Umbilical cord (tissue), 2 donors: ENCODE measurements at places on chromosomes 7 and 10. TPM values are rescaled to one million over a fixed set of nuclear protein-coding genes. Genes with fewer than 3 reads are reported as not detected.

PNLIPRP1 gene
- 2.9 TPM for total RNA-seq

ZNF487 gene
- total RNA-seq, result 24.8 TPM

PSAP gene
- 417 TPM for total RNA-seq

TLX1 gene
- total RNA-seq, result 3.4 TPM

NFKB2 gene
- 13.5 TPM for total RNA-seq

SERPINE1 gene
- total RNA-seq, result 152 TPM

SLC29A4 gene
- total RNA-seq, result 0.24 TPM
